ENCODE measurements at places on chromosomes 3 and 15.

DNA sequence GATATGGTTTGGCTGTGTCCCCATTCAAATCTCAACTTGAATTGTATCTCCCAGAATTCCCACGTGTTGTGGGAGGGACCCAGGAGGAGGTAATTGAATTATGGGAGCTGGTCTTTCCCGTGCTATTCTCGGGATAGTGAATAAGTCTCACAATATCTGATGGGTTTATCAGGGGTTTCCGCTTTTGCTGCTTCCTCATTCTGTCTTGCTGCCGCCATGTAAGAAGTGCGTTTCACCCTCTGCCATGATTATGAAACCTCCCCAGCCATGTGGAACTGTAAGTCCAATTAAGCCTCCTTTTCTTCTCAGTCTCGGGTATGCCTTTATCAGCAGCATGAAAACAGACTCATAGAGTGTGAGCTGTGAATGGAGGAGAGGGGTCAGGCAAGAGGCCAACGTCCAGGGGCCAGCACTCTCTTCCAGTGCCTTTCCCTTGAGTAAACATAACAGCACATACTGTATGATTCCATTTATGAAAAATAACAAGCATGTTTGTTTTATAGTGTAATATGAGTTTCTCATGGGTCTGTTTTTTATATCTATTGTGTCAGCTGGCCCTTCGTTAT, 16.3 kb upstream of the LCTL start:
- no peak for DNase-seq

GRCh38 chr3:12303993-12304392, 15.1 kb downstream of the PPARG start:
- DNase-seq, result no peak

- no peak for DNase-seq
These were observed 607.7 kb downstream of the PYDC2 start for GRCh38 chr3:192068464-192069254.

DNA sequence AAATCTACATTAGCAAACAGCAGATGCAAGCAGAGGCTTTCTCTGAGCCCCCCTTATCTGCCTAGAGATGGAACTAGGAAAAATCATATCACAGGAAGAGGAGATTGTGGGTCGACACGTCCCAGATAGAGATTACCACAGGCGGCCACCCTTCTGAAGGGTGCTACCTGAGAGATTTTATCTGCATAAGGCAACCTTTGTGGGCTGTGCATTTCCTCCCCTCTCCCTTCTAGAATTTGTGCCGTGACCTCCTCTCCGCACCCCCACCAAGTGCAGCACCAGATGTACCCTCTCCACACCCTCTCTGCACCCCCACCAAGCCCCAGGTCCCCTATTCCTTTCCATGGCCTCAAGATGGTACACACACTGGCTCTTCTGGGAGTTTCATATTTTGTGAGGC, 27.4 kb downstream of the METTL6 start:
- no peak for DNase-seq
